ENCODE measurements at places on chromosomes 16 and 17. TPM values are rescaled to one million over a fixed set of nuclear protein-coding genes. Genes with fewer than 3 reads are reported as not detected.

Gene CACNA1G
- polyA plus RNA-seq, result not detected

Gene LRRC45
- polyA plus RNA-seq, result 7.7 TPM

Gene CDYL2
- 1.6 TPM for polyA plus RNA-seq

Gene CD300A
- polyA plus RNA-seq, result 0.39 TPM

Gene KCNH4
- not detected for polyA plus RNA-seq

Gene BCL7C
- 43.7 TPM for polyA plus RNA-seq

Gene BIRC5
- polyA plus RNA-seq, result 6.6 TPM

Gene COL1A1
- not detected for polyA plus RNA-seq

Gene CHST4
- polyA plus RNA-seq, result not detected

Gene CACNG3
- polyA plus RNA-seq, result not detected

Gene FAM117A
- polyA plus RNA-seq, result 49.0 TPM

Gene ASPA
- polyA plus RNA-seq, result not detected

Gene OR3A3
- not detected for polyA plus RNA-seq

Gene ZG16
- polyA plus RNA-seq, result not detected

Gene SOX15
- not detected for polyA plus RNA-seq

Gene CTCF
- 44.5 TPM for polyA plus RNA-seq

Gene CTRB2
- polyA plus RNA-seq, result not detected

Gene RPAIN
- 35.1 TPM for polyA plus RNA-seq

Gene OR1G1
- polyA plus RNA-seq, result not detected

Gene HS3ST2
- polyA plus RNA-seq, result not detected

Gene PTX4
- polyA plus RNA-seq, result not detected

Gene C16orf92
- polyA plus RNA-seq, result not detected

Gene CCL5
- 6.0 TPM for polyA plus RNA-seq

Gene PHAF1
- polyA plus RNA-seq, result 10.0 TPM

Gene KRTAP4-1
- not detected for polyA plus RNA-seq

Gene PPP1R27
- polyA plus RNA-seq, result not detected

Gene KIF19
- 1.4 TPM for polyA plus RNA-seq

Gene GRAPL
- 1.3 TPM for polyA plus RNA-seq

Gene CASKIN1
- polyA plus RNA-seq, result not detected

Gene FLCN
- polyA plus RNA-seq, result 8.0 TPM

Gene CES1
- polyA plus RNA-seq, result 0.33 TPM

Gene P4HB
- polyA plus RNA-seq, result 213 TPM

Gene PPP1R1B
- not detected for polyA plus RNA-seq

Gene EVPLL
- not detected for polyA plus RNA-seq

Gene CA5A
- not detected for polyA plus RNA-seq

Gene GPR139
- polyA plus RNA-seq, result not detected

Gene TAF15
- 19.8 TPM for polyA plus RNA-seq

Gene TAC4
- not detected for polyA plus RNA-seq

Gene STARD3
- 46.3 TPM for polyA plus RNA-seq

Gene KRTAP16-1
- polyA plus RNA-seq, result not detected

Gene KRTAP9-2
- not detected for polyA plus RNA-seq

Gene ATP2C2
- polyA plus RNA-seq, result not detected

Gene HSD17B1
- 0.64 TPM for polyA plus RNA-seq

Measured in CD4-positive, CD25-positive, alpha-beta regulatory T cell (primary cell).